ENCODE measurements at places on chromosomes 11 and 22.
A peak's percentile ranks its signal among the peaks of the same experiment; 100 is the strongest.

DNA sequence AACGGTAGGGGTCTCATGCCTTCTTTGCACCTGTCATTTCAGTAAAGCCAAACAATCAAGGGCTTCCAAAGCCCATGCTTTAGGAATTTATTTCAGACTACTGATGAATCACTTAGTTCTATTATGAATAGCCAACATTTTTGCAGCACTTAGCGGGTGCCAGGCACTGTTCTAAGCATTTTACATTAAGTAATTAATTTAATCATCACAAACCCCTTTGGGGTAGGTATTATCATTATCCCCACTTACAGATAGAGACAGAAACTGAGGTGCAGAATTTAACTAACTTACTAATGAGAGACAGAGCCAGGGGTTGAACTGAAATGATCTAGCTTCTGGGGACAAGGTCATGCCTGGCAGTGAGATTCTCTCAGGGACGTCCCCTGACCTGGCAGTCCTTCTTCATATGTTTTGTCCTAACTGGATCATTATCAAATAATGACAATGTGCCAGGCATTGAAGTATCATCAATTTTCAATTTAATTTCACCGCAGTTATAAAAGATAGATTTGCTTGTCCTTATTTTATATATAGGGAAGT, 31.7 kb upstream of the NAV2 start:
- DNase-seq, result no peak

GRCh38 chr22:35548722-35549112, 8.1 kb downstream of the RASD2 start:
- DNase-seq, result no peak

GRCh38 chr11:61593151-61593550, 12.3 kb upstream of the SYT7 start:
- no peak for DNase-seq

DNA sequence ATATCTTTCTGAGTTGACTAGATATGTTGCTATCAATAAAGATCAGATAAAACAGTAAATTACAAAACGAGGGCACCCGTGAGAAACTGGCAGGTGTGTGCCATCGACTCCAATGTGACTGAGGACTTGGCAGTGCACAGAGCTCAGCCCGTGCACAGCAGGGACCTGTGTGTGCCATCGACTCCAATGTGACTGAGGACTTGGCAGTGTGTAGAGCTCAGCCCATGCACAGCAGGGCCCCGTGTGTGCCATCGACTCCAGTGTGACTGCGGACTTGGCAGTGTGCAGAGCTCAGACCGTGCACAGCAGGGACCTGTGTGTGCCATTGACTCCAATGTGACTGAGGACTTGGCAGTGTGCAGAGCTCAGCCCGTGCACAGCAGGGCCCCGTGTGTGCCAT, 347.2 kb upstream of the B3GAT1 start:
- no peak for DNase-seq

- DNase-seq, result no peak
Measured at GRCh38 chr22:27975381-27976013, 56.4 kb upstream of the PITPNB start.

DNA sequence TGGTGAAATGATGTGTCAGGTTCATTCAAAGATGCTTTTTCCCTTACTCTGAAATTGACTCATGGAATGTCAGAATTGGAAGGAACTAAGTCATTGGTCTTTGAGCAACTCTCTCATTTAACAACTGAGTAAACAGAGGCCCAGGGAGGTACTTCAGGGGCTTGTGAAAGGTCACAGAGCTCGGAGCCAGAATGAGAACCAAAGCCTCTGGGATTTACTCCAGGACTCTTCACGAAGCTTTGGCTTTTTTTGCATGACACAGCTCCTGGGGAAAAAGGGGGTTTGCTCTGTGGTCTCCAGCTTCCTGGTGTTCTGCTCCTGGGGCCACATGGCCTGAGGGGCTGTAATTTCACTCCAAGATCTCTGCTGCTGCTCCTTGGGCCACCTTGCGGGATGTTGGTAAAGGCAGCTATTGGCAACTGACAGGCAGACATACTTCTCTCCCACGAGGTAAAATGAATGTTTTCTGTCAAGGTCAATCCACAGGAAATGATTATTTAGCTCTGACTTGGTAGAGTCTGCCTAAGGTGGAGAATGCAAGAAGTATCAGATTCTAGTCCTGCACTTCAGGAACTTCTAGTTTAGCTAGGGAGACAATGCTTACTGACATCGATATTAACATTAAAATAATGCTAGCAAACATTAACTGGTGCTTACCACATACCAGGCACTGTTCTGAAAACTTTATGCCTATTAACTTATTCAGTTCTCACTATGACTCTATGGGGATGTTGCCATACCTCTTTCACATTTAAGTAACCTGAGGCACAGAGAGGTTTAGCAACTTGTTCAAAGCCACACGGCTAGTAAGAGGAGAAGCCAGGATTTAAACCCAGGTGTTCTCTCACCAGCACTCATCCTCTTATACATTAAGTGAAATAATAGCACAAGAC, 16.1 kb downstream of the PKNOX2 start:
- no peak for DNase-seq

DNA sequence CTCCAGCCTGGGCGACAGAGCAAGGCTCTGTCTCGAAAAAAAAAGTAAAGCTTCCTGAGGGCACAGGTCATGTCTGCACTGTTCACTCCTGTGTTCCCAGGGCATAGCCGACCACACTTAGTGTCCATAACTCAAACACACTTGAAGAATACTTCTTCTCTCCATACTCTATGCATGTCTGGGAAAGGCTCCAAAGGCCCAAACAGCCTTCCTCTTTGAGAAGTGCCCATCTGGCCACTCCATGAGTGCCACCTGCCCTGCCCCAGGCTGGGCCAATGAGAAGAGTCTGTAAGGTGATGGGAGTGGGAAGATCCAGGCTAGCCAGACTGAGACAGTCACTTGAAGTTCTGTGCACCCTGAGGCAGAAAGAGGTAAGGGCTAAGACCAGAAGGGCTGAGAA, 24.7 kb downstream of the DGCR2 start:
- no peak for DNase-seq

GRCh38 chr22:49417833-49418232, 409.8 kb downstream of the BRD1 start:
- no peak for DNase-seq

DNA sequence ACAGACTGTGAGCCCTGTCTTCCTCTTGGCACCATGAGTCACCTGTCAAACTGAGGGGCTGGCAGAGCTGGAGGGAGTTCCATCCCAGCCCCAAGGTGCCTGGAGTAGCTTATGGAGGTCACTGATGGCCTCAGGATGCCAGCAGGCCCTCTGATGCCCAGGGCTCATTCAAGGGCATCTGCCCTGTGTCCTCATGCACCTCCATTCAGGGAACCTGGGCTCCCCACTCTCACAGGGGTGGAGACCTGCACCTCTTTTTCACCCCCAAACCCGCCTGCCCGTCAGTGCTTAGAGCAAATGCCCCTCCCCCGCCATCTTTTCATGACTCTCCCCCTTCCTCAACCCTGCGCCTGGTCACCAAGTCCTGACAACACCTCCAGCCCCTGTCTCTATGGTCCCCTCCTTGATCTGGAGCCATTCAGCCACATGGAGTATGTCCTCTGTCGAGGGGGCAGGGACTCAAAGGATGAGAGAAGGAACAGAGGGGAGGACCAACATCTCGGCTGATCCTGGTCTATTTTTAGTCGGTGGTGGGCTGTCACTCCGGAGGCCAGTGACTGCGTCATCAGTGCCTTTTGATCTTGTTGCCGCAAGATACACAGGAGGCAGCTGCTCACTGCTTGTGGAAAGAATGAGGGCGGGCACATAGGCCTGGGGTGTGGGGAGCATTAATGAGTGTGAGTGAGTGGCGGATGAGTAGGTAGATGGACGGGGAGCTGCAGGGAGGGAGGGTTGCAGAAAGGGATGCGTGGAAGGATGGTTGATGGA, 72.2 kb downstream of the CDKN1C start:
- no peak for DNase-seq

DNA sequence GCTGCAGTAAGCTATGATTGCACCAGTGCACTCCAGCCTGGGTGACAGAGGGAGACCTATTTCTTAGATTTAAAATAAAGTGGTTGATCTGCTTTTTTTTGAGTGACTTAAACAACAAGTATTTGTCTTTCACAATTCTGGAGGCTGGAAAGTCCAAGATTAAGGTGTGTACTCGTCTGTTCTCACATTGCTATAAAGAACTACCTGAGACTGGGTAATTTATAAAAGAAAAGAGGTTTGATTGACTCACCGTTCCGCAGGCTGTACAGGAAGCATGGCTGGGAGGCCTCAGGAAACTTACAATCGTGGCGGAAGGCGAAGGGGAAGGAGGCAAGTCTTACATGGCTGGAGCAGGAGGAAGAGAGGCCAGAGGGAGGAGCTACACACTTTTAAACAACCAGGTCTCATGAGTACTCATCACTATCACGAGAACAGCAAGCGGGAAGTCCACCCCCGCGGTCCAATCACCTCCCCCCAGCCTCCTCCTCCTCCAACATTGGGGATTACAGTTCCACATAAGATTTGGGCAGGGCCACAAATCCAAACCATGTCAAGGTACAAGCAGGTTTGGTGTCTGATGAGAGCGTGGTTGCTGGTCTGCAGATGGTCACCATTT, 19.7 kb upstream of the OSBPL5 start:
- DNase-seq, result no peak

DNA sequence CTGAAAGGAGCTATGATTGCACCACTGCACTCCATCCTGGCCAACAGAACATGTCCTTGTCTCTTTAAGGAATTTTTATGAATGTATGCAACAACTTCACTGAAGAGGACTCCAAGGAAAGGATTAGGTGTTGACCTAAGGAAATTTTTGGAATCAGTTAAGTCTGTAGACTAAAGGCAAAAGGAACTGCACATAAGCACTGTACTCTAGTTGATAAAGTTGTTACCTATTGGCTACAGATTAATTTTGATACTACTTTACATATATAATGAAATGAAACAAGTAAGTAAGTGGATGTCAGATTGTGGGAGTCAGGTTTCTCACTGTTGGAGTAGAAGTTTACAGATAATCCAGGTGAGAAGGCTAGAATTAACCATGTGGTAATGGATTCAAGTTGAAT, 36.5 kb downstream of the TUG1 start:
- no peak for DNase-seq

DNA sequence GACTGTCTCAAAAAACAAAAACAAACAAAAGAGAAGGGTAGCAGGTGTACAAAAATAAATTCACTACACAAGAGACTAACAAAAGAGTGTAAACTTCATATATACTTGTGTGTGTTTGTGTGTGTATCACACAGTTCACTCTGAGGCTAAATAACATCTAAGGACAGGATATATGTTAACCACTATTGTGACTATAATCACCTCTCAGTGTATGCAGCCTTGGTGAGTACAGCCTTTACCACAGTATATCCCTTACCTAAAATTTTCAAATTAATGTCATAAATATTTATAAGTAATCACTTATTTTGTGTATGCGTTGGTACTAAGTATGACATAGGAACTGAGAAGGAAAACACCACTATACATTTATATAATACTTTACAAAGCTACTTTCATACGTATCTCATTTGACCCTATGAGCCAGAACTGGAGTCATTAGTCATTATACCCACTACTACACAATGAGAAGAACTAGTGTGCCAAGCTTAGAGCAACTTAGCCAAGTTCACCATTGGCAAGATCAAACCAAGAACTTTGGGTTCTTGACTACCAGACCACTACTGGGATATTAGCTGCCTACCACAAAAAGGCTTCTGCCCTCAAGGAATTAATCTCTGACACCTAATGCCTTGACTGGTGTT, 116.7 kb downstream of the SGSM3 start:
- no peak for DNase-seq

DNA sequence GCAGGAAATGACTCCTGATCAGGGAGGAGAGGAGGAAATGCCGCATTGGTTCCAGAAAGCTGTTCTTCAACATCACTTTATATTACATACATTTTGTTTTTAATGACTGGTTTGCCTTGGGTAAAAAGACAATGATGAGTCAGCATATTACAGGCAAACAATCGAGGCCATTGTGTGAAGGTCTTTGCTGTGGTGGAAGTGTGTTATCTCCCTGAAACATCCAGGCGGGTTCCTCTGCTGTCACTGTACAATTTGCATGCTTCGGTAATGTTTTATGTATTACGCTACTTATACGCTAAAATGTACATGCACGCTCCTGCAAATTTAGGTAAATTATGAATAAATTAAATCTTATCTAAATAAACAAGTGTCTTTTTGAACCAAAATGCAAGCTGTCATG, 161.1 kb downstream of the KIRREL3 start:
- DNase-seq, result no peak

GRCh38 chr11:94142308-94143281, 14.0 kb downstream of the PANX1 start:
- peak; percentile 21 for DNase-seq

DNA sequence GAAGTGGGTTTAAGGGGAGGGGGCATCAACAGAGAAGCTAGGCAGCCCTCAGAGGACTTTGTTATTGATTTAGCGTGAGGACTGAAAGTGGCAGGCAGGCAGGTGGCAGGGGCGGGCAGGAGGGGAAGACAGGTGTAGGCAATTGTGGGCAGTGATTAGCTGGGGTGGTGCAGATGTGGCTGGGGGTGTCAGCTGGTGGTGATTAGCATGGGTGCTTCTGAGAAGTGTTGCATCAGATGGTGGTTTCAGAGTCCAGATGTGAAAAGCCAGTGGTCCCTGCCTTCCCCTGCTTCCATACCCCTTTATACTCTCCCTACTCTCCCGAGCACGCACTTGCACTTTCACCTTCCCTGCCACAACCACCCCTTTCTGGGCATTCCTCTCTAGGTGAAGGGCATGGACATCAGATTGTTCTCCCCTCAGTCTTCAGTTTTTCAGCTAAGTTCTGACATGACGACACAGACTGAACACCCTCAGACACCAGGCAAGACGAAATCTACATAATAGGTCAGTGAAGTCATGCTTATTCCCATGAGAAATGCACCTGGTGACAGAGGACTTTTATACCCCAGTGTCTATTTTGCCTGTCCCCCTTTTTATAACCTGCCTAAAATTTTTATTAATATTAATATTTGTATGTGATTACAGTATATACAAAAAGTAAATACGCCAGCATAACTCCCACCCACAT, 435.7 kb upstream of the CADM1 start:
- DNase-seq, result no peak

GRCh38 chr11:126893796-126894195, 106.8 kb downstream of the KIRREL3 start:
- DNase-seq, result no peak

- DNase-seq, result no peak
Measured at GRCh38 chr22:17753401-17753989, 20.8 kb downstream of the BID start.

- peak; percentile 74 for DNase-seq
Measured at GRCh38 chr11:46389450-46390330, 1.9 kb downstream of the CHRM4 start.

- no peak for DNase-seq
Measured at GRCh38 chr22:22773979-22774604, 113.5 kb upstream of the IGLL5 start.
